ENCODE measurements at places on chromosomes 7 and 10.

GRCh38 chr7:70699271-70699670 lies 432.7 kb upstream of the GALNT17 start:
- DNase-seq = no peak

- DNase-seq = no peak
Observed at GRCh38 chr10:112258407-112258806, 24.8 kb upstream of the TECTB start.

- peak; percentile 52 for DNase-seq
Observed at GRCh38 chr7:155344618-155345433, 47.1 kb downstream of the INSIG1 start.

DNA sequence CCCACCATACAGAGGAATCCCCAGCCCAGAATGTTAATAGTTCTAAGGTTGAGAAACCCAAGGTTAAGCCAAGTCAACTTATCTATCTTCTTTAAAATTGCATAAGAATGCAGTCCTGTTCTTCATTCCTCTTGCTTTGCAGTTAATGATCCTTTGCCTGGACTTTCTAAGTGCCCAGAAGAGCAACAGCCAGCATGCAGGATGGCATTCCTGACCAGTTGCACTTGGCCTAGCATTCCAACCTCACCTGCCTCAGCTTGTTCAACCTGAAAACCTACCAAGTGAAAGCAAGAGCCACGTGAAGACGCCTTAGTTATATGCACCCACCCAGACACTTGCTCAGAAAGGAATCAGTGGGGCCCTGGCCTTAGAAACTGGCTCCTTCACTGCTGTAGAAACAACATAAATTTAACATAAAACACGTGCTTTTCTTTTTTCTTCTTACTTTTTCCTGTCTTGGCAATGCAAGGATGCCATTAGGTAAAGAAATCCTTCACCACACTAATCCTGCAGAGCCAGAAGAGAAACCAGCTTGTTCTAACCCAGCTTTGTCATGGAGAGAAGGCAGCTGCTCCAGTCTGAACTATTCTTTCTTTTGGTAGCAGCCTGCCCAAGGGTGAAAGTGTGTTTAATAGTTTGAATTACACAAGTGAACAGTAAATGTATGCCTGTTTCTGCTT lies 25.0 kb downstream of the EGFR start:
- DNase-seq = no peak

DNA sequence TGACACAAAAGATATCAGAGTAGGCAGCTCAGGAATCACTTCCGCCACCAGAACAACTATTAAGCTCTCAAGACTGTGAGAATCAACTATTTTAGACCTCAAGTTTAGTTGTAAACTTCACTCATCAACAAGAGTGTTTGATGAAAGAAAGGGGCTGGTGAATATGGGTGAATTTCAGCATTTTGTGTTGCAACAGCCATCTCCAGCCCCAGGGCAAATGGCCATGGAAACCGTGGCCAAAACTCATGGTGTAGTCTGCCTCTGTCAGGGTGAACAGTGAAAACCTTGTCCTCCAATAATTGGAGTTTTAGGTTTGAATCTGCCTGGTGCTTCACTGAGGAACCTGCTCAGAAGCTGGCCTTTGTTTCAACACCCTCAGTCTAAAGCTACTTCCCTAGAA lies 60.0 kb downstream of the POLR1F start:
- no peak for DNase-seq

- DNase-seq = no peak
Observed at GRCh38 chr10:36808625-36809362, 316.6 kb upstream of the ANKRD30A start.

- DNase-seq = no peak
Observed at GRCh38 chr10:52409928-52410327, 95.8 kb downstream of the DKK1 start.

GRCh38 chr10:72088889-72089575 lies 681 bp upstream of the SPOCK2 start:
- peak; percentile 52 for DNase-seq

GRCh38 chr10:126013489-126014281 lies 117.3 kb downstream of the FANK1 start:
- DNase-seq = peak; percentile 3

DNA sequence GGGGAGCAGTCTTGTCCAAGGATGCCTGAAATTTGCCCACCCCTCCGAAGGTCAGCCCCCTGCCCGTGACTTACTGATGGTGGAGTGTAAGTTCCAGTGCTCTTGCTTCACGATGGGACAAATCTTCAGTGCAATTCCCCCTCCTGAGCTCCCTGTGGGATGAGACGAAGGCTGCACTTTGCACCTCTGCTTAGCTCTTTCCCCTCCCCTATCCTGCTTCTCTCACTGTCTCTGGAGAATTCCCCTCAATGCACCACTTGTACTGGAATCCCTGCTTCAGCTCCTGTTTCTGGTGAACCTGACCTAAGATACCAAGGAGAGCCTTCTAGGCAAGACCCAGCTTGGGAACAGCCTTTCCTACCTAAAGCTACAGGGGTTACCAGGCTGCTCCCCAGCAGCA lies 122.9 kb upstream of the ZMIZ1 start:
- DNase-seq = no peak

DNA sequence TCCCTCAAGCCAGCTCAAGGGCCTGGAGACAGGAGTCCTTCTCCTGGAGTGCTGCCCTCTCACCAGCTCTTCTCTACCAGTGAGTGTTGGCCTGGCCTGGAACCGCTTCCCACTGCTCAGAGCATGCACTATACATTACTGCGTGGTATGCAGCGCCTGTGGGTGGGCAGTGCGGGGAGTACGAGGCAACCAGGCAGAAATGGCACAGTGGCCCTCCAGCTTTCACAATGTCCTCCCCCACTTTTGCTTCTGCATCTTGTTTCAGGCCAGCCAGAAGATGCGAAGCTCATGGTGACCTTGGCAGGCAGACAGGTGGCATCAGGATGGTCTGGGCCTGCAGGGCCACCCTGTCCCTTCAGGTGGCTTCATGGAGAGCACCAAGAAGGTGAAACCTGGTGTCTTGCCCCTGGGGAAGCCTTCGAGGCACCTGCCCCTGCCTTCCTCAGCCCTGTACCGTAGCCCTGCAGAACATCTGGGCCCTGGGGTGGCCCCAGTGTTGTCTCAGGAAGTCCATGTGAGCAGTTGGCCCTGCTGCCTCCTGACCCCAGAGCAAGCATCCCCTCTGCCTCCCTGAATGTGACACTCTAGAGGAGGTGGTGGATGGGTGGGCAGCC lies 35.8 kb downstream of the RASGEF1A start:
- DNase-seq = no peak

GRCh38 chr10:68087685-68088401 lies 12.8 kb upstream of the HERC4 start:
- DNase-seq = no peak

DNA sequence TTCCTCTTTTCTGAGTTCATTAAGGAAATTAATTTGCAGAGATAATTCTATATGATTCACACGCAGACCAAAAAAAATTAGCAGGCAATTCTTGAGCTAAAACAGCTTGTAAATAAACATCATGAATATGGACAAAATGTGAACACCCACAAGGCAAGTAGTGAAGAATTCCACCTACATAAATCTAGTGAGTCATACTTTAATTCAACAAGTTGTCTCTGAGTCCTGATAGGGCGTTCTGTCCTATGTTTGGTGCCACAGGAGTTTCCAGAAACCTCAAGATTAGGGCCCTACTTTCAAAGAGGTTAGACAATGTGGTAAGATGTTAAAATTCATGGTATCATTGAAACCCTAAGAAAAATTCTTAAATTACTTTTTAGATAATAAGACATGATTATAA lies 122.3 kb downstream of the SGMS1 start:
- no peak for DNase-seq

DNA sequence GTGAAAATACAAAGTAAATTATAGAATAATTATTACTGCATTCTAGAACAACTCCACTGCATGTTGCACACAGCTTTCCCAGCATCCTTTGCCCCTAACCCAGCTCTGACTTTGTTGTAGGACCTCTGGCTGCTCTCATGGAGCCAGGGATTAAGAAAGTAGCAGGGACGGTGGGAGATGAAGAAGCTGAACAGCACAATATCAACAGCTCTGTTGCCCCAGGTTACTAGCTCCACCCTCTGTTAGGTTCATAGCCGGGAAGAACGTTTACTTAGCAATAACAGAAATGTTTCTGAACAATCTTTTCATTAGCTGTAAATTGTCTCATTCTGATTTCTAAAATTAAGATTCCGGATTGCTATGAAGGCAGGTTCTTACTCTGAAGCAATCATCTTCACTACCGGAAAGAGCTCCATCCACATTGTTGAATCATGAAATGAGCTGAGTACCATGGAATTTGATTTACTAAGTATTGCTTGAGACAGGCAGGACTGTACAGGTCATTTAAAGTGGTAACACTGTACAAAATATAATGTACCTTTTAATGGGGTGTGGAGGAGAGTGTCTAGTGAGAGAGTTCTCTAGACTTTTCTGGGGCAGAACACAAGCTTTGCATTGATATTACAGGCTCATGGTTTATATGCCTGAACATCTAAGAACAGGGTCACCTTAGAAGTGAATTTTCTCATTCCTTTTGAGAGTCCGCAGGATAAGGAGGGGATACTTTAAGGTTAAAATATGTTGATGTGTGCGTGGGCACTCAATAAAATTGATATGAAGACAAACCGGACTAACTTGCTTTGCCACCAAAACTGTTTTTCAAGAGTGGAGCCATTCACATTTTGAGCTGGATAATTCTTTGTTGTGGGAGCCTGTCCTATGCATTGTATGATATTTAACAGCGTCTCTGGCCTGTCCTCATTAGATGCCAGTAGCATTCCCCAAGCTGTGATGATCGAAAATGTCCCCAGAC lies 20.8 kb upstream of the RAB18 start:
- no peak for DNase-seq

DNA sequence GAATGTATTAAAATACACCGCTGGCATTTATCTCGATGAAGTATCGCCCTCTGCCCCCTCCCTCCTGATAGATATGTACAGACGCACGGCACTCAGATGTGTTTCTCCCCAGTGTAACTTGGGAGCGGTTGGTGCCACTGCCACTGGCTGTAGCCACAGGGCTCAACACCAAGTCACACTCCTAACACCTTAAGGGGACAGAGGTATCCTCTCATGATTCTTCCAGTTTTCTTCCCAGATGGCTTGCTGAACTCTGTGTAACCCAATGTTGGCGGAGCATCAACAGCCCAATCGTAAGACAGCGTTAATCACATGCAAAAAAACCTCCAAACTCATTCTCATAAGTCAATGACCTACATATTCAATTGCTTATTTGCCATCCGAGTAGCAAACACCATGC lies 35.5 kb downstream of the CTBP2 start:
- DNase-seq = no peak

GRCh38 chr7:66933469-66933868 lies 12.4 kb downstream of the TMEM248 start:
- DNase-seq = no peak

GRCh38 chr10:50610368-50610767 lies 13.4 kb downstream of the SGMS1 start:
- no peak for DNase-seq

- DNase-seq = no peak
Observed at GRCh38 chr10:115844591-115844990, 428.4 kb downstream of the GFRA1 start.

DNA sequence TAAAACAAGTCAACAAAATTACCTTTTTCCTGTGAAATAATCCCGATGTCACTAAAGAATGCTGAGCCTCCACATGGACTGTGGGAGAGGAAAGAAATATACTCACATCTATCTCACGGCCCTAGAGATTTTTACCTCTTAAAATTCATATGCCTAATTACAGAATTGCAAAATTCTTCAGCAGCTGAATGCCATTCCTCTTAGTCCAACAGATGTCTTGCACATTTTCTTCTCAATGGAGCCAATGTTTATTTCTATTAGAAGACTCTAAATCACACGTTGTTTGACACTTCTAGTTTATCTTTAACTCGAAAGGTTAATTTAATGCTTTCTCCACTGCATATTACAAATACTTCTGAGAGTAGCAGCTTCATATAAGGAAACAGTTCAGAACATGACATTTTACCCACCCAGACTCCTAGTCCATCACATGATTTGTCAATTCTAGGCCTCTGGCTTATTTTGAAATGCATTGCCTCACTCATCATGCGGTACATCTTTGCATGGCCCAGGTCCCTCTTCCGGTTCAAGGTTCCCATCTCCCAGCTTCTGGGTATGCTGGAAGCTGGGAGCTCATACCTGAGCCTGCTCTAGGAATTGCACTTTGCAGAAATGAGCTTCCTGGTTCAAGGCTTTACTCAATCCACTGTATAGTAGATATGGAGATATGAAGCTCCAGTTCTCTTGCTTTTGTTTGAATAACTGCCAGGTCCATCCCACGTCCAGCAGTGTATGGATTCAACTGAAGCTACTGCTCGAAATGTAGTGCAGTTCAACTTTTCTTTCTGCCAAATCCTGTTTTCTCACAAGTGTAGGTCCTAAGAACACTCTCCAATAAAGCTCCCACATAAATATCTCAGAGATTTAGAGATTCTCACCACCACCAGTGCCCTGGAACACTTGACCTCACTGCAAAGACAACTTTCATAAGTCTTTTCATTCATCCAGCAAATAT lies 306.2 kb downstream of the GPR37 start:
- DNase-seq = no peak

DNA sequence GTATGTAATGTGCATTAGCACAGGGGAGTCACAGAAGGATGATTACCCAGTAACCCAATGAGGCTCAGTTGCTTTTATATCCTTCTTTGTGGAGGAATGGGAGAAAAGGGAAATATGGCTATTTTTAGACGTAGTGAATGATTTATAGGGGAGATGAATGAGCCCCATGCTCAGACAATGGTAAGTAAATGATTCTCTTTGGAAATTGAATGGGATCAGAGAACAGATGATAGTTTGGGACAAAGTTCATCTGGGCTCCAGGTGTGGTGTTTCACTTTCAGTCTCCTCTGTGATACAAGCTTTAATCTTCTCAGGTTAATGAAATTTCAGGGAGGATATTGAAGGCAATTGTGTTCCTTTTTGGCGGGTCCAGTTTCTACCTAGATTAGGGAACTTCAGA lies 63.0 kb upstream of the MPP7 start:
- DNase-seq = no peak

DNA sequence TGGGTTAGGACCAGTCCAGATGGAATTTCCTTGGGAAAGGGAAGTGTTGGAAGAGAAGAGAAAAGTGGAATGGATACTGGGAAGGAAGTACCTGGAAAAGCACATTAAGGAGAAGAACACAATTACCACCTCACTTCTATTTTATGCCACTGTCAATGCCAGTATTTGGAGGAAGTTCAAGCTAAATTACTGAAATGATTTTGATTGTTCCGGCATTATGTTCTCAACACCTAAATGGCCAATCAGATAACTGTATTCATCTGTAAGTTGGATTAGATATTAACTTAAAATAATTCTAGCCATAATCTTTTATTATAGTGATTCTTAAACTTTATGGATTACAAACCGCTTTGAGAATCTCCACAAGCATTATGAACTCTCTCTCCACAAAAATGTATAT lies 7.3 kb downstream of the NPVF start:
- DNase-seq = no peak

GRCh38 chr10:70786799-70787415 lies 1.7 kb upstream of the TBATA start:
- no peak for DNase-seq

GRCh38 chr10:86699991-86700840 lies 31.9 kb downstream of the LDB3 start:
- DNase-seq = no peak

- no peak for DNase-seq
Observed at GRCh38 chr10:557792-558328, 131.6 kb downstream of the DIP2C start.

GRCh38 chr7:125085084-125085483 lies 155.5 kb upstream of the POT1 start:
- no peak for DNase-seq
